Activated CD4-positive, alpha-beta T cell treated with anti-CD3 and anti-CD28 coated beads, Interleukin-10, Interleukin-2, amounts not matched to agents 100 ng/mL and 50 ng/mL, durations not matched to agents 16 hours and 8 hours (primary cell): ENCODE measurements at places on chromosomes 13 and 19.

- no peak for DNase-seq
Observed at GRCh38 chr13:43865892-43866291, 13.6 kb downstream of the CCDC122 start.

GRCh38 chr13:111460548-111461444 is 140.4 kb downstream of the TEX29 start:
- peak; percentile 2 for DNase-seq

GRCh38 chr13:42707048-42707447 is 74.3 kb upstream of the FAM216B start:
- DNase-seq = no peak

GRCh38 chr19:38057959-38058690 is 151.1 kb downstream of the SIPA1L3 start:
- DNase-seq = no peak

- no peak for DNase-seq
Observed at GRCh38 chr13:51796546-51796945, 7.4 kb downstream of the DHRS12 start.

- DNase-seq = no peak
Observed at GRCh38 chr13:43301346-43301969, 278.1 kb downstream of the DNAJC15 start.

DNA sequence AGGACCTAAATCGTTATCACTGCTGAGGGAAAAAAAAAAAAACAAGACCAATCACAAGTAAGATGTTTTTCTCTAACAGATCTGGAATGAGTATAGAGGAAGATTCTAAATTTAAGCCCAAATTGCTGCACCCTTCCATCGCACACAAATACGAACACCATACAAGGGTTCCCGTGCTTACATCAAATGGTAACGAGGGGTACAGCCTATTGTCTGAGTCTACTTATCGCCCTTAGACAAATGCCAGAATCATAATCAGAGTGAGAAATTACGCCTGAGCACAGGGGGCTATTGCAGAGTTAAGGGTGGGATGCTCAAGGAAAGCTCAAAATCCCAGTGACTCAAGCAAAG is 603 bp downstream of the ZC3H13 start:
- DNase-seq = peak; percentile 4

- no peak for DNase-seq
Observed at GRCh38 chr19:43743059-43743458, 11.7 kb downstream of the SMG9 start.

DNA sequence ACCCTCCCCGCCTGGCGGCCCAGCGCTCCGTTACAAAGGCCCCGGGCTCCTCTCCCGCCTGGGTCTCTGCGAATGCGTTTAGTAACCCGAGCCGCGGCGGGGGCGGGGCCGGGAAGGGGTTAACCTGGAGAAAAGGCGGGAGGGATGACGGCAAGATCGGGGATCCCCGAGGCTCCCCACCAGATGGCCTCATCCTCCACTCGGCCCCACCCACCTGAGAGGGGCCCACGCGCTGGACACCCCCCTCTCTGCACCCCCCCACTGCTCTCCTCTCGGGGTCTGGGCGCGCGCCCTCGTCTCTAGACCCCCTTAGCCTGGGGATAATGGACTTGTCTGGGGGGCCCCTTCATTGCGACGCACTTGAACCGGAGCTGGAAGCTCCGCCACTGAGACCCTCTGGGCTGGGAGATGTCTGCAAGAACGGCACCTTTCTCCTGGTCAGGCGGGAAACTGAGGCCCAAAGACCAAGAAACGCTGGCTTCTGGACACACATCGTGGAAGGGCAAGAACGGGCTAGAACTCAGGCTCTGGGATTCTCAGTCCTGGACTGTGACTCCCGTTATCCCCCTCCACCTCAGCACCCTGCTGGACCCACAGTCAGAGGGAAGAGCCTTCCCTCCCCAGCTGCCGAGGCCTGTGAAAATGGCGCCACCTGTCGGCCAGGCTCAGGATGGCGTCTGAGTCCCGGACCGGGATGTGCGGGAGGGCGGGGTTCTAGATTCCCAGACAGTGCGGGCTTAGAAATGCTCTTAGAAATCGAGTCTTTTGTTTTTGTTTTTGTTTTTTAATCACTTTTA is 2.9 kb upstream of the LTBP4 start:
- DNase-seq = peak; percentile 87

DNA sequence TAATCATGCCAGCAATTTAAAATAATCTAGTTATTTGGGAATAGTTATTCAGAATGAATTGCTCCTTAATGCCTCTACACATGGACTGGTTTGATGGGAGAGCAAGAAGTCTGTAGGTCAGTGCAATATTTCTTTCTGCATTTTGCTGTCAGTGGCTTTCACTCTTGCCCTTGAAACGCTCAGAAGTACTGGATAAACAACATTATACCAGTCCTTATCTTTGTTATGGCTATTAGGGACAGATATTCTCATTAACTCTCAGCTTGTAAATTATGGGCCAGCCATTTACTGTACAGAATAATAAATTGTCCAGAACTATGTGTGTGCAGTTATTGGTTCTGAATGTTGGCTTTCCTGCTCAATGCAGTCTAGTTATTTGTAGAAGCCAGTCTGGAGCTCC is 224.4 kb downstream of the OXGR1 start:
- DNase-seq = no peak

DNA sequence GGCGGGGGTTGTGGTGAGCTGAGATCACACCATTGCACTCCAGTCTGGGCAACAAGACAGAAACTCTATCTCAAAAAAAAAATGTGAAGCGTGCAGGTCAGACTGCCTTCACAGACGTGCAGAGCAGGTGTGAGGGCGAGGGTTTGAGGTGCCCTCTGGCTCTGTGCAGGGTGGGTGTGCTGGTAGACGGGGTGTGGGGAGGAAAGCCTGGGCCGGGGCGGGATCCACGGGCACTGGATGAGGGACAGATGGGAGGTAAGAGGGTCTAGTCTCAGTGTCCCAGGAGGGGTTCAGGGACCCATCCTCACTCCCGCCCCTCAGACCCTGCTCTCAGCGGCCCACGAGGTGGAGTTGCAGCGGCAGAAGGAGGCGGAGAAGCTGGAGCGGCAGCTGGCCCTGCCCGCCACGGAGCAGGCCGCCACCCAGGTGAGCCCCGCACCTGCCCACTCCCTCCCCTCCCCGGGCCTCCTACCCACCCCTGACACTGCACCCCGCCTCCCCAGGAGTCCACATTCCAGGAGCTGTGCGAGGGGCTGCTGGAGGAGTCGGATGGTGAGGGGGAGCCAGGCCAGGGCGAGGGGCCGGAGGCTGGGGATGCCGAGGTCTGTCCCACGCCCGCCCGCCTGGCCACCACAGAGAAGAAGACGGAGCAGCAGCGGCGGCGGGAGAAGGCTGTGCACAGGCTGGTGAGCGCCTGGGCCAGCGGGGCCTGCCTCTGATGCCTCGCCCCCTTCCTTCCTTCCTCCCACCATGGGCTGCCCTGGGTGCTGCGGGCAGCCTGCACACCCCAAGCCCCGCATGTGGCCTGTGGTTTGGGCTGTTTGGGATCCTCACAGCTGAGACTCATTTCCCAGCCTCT is 9.1 kb downstream of the NOP53 start:
- no peak for DNase-seq

GRCh38 chr19:17109962-17110598 is 34.5 kb downstream of the MYO9B start:
- no peak for DNase-seq

DNA sequence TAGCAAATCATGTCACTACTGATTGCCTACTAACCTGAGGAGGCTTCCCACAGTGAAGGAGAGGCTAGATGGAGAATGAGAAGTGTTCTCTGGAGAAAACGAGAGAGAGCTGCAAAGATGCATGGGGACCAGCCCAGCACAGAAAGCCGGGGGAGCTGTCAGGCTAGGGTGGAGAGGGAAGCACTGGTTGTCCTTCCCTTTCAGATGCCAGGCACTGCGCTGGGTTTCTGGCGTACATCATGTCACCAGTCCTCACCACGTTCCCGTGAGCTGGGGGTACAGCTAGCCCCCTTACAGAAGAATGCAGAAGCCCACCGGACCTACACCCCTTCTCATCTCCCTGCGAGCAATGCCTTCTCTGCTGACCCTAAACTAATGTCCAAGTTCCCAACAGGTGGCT is 86.0 kb downstream of the STK24 start:
- DNase-seq = no peak

GRCh38 chr19:35268536-35269437 is at the start of gene USF2:
TSS of gene USF2 (plus strand) at chr19:35268962. CDS start at chr19:35269102, 140 bp downstream.
- DNase-seq = peak; percentile 68

- DNase-seq = no peak
Observed at GRCh38 chr19:989381-990081, 5.4 kb downstream of the WDR18 start.

- no peak for DNase-seq
Observed at GRCh38 chr19:39525205-39525604, 7.4 kb downstream of the EID2B start.

DNA sequence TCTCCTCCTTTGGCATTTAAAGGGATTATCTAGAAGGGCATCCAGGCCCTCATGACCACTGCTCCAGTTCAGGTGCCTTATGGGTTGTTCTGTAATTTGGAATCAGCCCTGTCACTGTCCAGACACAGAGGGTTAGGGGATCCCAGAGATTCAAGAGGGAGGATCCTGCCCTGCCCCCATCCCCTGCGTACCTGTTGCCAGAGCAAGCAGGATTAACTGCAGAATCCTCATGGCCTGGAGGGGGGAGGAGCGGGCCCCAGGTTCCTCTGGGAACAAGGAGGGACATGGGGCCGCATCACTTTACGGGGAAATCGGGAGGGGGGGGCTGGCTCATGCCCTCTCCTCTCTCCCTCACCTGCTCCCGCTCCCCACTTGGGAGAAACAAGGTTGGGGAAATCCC is 1.0 kb downstream of the KLK11 start:
- DNase-seq = no peak

- DNase-seq = no peak
Observed at GRCh38 chr13:83232626-83233025, 649.6 kb downstream of the SLITRK1 start.

GRCh38 chr19:12237143-12237839 is 57.4 kb downstream of the ZNF44 start:
- no peak for DNase-seq

GRCh38 chr13:102680133-102680717 is 14.6 kb downstream of the METTL21C start:
- no peak for DNase-seq

DNA sequence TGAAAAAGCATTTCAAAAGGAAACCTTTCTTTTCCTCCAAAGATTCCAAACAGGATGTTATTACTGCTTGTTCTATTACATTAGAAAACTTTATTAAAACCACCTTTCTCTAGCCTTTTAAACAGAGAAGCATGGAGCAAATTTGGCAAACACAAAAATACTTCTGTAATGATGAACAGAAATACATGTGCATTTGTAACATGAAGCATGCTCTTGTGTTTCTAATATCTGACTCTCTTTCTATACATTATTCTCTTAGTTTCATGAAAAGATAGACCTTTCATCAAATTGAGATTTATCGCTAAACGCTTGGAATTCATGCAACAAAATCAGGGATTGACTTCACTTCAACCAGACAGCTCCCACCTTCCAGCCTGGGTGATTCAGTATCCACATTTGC is 152.8 kb upstream of the IRS2 start:
- no peak for DNase-seq

GRCh38 chr13:52738719-52739467 is 727 bp downstream of the CNMD start:
- DNase-seq = peak; percentile 6

DNA sequence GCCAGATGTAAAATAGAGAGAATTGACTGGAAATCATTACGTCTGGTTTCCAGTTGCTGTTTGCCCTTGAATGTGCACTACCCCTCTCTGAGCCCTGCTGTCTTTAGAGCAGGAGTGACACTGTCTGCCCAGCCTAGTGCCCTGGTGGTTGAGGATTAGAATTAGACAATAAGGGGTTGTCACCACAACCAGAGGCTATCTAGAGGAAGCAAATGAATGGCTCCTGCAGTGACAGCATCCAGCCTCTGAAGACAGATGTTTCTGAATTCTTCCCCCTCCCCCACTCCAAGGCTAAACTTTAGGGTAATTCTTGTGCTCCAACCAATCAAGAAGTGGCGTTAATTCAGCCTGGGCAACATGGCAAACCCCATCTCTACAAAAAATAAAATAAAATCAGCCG is 2.0 kb downstream of the RAB8A start:
- peak; percentile 39 for DNase-seq
